Stimulated activated CD8-positive, alpha-beta memory T cell treated with anti-CD3 and anti-CD28 coated beads, Interleukin-15, amount 100 ng/mL, for 4 hours (primary cell): ENCODE measurements at places on chromosomes 7 and 10.

GRCh38 chr7:73605601-73606220, 18.6 kb downstream of the MLXIPL start:
- no peak for DNase-seq

DNA sequence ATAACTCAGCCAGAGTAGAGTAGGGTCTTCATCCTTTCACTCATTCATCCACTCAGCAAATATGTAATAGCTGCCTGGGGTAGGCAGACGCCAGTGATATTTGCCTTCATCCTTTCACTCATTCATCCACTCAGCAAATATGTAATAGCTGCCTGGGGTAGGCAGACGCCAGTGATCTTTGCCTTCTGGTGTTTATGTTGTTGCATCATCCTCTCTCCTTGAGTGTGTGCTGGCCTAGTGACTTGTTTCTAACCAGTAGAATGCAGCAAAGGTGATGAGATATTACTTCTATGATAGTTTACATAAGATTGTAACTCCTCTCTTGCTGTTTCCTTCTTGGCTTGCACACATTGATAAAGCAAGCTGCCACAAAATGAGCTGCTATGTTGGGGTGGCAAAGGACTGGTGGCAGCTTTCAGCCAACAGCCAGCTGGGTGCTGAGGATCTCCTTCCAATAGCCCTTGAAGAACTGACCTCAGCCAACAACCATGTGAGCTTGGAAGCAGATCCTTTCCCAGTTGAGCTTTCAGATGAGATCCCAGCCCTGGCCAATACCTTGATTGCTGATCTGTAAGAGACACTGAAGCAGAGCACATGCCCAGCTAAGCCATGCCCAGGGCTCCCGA, 23.2 kb upstream of the MTPN start:
- no peak for DNase-seq

DNA sequence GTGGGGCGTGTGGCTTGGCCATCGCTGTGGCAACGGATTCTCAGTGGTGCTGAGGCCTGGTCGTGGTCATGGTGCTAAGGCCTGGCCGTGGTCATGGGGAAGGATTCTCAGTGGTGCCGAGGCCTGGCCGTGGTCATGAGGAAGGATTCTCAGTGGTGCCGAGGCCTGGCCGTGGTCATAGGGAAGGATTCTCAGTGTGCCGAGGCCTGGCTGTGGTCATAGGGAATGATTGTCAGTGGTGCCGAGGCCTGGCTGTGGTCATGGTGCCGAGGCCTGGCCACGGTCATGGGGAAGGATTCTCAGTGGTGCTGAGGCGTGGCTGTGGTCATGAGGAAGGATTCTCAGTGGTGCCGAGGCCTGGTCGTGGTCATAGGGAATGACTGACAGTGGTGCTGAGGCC, 327.9 kb downstream of the ADARB2 start:
- no peak for DNase-seq

- no peak for DNase-seq
These were observed 6.4 kb downstream of the DRGX start for GRCh38 chr10:49389361-49389933.

DNA sequence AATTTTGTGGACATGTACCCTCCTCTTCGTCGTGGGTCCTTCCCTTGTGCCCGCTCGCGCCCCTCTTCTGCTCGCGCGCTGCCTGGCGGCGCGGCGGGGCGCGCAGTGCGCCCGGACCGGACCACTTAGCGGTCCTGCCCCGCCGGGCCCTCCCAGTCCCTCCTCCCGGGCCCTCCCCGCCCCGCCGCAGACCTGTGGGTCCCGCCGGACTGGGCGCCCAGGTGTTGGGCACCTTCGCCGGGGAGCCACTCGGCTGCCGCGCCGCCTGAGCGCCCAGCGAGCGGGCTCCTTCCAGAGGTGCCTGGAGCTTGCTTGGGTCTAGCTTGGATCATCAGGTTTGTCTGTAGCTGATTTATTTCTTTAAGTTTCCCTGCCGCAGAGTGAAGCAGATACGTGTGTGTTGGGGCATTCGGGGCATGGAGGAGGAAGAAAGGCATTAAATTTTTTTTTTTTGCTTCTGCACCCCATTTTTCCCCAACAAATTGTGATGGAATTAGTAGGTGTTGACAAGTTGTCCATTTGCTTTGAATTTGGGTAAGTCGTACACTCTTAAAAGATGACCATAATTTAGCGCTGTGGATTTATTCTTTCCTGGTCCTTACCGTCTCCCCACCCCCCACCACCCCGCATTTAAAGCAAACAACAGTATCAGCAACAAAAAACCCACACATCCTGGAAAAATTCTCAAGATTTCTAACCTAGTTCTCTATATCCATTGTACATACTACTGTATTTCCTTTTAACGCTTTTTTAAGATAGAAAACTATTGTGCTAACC, 905 bp downstream of the C1GALT1 start:
- peak; percentile 10 for DNase-seq

- DNase-seq = no peak
These were observed 68.4 kb downstream of the RALA start for GRCh38 chr7:39691821-39692220.

GRCh38 chr7:31775556-31775955, 88.5 kb downstream of the PPP1R17 start:
- DNase-seq = no peak

GRCh38 chr7:31408140-31408729, 67.7 kb upstream of the NEUROD6 start:
- DNase-seq = no peak

GRCh38 chr10:127354992-127355391, 158.6 kb upstream of the INSYN2A start:
- DNase-seq = no peak

- no peak for DNase-seq
These were observed 17.3 kb downstream of the IL2RA start for GRCh38 chr10:6044751-6045313.

- no peak for DNase-seq
These were observed 34.0 kb upstream of the SLC35B4 start for GRCh38 chr7:134350709-134351108.

- DNase-seq = no peak
These were observed 13.3 kb upstream of the IFIT1B start for GRCh38 chr10:89364531-89364930.

GRCh38 chr10:44516891-44517290, 132.0 kb upstream of the CXCL12 start:
- no peak for DNase-seq

DNA sequence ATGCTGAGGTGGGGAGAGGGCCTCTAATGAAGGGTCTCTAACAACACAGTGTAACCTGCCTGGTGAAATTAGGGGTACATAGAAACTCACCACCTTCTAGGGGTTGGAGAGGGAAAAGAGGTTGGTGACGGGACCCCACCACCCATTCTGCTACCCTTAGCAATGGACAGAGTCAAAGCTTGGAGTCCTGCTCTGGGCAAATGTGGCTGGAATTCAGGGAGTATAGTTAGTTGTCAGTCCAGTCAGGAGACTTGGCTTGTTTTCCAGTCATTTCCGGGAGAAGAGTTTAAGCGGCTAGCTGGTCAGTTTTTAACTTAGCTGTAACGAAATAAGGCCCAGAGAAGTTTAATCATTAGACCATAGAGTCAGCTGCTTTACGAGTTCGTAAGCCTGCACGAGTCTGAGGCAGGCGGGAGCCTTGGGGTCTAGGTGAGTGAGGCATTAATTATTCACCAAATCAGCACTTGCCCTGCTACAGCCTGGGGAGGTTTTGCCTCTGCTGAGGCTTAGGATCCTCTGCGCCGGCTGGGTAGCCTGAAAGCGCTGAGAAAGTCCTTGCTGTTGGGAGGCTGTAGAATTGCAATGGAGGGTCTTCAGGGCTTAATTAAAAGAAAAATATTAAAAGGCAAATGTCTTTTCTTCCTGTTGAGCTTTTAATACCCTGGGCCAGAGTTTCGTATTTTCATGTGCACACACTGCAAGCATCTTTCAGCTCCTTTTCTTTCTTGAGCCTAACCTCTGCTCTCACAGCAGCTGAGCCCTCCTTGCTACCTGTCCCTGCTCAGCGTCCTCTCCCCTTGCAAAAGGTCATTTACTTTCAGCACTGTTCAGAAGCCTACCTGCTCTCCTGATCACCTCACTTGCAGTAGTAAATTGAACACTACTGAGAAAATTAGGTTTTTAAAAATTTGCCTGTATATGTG, 1.5 kb upstream of the LAMB1 start:
- no peak for DNase-seq

GRCh38 chr10:29874606-29875269, 184.6 kb downstream of the JCAD start:
- DNase-seq = no peak

GRCh38 chr10:79274279-79275104, 72.8 kb upstream of the PPIF start:
- no peak for DNase-seq

DNA sequence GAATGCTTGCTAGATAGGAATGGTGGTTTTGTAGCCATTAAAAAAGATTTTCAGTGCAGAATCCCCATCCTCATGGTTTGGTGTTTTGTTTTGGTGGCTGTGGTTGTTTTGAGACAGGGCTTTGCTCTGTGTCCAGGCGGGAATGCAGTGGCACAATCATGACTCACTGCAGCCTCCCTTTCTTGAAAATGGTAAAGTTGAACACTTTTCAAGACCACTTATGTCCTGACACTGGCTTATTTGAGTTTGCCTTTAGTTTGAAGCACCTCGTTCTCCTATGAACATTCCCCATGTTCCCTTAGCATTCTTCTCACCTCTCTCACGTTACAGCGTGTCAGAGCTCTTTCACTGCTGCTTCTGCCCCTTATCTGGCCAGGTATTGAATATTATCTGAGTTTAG, 140.1 kb downstream of the LRRC4 start:
- DNase-seq = no peak

DNA sequence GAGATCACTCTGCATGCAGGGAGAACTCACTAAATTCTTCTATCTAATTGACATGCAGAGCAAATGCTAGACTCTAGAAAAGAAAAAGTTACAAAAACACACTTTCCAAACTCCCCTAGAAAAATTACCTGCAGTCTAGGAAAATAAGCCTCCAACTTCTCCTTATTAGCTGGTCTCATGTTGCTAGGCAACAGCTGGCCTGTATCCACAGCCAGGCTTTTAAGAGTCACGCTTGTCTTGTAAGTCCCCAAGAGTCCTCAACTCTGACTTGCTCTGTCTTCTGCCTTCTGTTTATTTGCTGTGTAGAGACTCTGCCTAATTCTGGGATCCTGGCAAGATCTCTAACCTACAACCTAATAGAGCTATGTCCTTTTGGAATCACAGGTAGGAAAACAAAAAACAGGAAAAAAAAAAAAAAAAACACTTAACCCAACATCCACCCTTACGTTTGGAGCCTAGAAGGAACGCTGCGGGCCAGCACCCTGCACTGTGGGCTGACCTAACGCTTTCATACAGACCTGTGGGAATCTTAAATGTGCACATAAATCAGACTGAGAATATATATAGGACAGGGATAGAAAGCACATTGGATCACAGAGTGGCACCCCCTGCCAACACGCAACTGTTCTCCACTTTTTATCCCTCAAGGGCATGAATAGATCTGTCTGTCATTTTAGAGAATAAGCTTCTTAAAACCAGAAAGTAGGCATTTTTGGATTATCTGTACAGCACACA, 117.0 kb upstream of the PTPRZ1 start:
- no peak for DNase-seq

- no peak for DNase-seq
These were observed 29.2 kb upstream of the KLF6 start for GRCh38 chr10:3813986-3814837.

DNA sequence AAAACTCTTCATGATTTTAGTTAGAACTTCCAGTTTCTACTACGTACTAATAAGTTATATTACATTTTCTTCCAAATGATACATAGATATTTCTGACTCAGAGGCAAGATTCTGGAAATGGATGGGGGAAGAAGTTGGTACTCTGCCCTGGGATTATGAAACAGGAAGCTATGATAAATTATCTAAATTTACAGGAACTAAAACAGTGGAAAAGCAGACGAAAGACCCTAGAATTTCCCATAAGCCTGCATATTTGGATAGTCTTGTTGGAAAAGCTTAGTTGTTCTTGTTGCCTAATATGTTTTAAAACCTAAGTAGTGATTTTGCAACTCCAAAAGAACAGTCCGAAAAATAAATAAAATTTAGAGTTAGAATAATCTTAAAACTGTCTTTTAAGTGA, 21.8 kb downstream of the CFAP69 start:
- no peak for DNase-seq

DNA sequence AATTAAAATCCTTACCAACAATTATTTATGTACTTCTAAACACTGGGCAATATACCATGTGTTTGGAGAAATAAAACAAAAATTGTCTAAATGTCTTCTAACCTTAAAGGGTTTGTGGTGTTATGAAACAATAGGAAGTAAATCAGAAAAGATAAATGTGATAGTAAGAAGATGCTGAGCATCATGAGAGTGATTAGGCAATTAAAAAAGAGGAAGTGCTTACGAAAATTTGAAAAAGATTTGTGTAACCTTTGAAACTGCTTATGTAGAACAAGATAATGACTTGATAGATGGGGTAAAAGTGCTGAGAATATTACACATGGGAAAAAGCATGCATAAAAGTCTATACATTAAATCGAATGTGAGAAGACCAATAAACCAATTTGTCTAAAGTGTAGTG, 573.4 kb upstream of the CNTNAP2 start:
- DNase-seq = no peak

GRCh38 chr7:67813621-67814292, 817.1 kb downstream of the TYW1 start:
- DNase-seq = no peak

- no peak for DNase-seq
These were observed 113.7 kb downstream of the PHTF2 start for GRCh38 chr7:77912293-77912692.

- no peak for DNase-seq
These were observed 176.0 kb upstream of the PITRM1 start for GRCh38 chr10:3348564-3348963.

- no peak for DNase-seq
These were observed 25.5 kb downstream of the JAZF1 start for GRCh38 chr7:28155019-28155660.

GRCh38 chr10:46070749-46071148, 24.7 kb upstream of the MSMB start:
- DNase-seq = no peak

GRCh38 chr10:70652761-70653657, 19.3 kb upstream of the ADAMTS14 start:
- no peak for DNase-seq

DNA sequence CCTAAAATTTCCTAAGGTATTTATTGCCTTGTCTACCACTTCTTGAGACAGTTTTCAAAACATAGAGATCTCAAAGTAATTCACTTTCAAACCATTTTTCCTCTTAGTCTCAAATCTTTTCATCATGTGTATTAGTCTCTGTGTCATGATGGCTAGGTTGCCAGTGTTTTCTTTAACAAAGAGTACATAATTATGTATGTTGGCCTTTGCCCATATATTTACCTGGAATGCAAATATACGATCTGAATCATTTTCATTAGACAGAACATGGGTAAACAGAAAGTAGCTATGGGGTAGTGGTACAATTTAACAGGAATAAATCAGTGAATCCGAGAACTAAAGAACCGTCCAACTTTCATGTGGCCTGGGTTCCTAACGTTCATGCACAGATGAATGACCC, 852.1 kb upstream of the MBL2 start:
- DNase-seq = no peak

DNA sequence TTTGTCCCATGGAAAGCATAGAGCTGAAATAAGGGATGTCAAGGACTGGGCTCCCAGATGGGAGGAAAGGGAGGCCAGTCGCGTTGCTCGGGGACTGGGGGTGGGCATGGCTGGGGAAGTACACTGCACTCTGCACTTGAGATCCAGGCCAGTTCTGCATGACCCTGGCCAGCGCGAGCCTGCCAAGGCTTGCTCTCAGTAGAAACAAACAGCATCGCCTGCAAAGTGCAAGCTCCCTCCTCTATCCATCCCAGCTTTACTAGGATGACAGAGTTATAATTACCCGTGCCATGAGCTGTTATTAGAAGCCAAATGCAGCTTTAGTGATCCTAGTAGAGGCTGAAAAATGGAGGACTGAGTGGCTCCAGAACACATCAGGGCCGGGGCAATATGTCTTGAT, 43.9 kb upstream of the PDCD4 start:
- DNase-seq = no peak
